ENCODE measurements at places on chromosomes 4 and X. TPM values are rescaled to one million over a fixed set of nuclear protein-coding genes. Genes with fewer than 3 reads are reported as not detected.

DNA sequence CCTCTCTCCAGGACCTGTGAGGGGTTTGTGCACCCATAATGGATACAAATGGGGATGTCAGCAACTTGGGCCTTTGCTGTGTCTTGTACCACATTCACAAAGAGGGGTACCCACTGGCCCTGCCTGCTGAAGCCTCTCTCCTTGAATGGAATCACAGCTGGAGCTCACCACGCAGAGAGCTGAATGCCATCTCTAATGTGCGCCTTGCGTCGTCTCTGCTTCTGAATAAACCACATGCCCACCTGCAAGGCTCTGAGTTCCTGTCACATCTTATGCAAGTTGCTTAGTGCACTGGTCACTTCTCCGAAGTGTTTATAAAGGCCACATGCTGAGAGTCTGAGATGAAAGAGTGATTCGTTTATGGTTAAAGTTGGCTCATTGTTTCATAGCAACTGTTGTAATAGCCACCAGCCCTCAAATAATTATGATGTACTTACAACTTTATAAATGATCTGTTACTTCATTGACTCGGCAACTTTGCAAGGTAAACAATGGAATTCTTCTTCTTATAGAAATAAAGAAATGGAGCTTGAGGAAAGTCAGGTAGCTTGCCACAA, 6.2 kb upstream of the PUDP start:
- H3K27ac ChIP-seq = no peak overlapping the region
- H3K4me1 ChIP-seq = no peaks in the 10 kb centered on the region
- no peaks in the 10 kb centered on the region for H3K36me3 ChIP-seq
- H3K27me3 ChIP-seq = no peaks in the 10 kb centered on the region
- no peak overlapping the region for H3K4me3 ChIP-seq

The CXXC4 gene
- 8.6 TPM for total RNA-seq

DNA sequence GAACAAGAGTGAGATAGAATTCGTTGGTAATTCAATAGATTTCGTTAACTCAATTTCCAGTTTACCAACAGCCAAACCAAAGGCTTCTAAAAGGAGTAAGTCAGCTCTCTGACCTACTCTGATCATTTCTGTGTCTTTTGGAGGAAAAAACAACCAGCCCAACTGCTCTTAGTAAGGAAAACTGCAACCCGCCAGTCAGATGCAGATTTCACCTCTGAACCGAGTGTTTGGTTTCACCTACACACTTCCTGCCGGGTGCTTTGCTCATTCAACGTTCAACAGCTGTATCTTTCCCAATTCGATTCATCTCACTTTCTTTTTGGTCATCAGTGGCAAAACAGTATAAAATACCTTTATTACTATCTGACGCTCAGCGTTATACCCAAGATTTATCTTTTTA, 24.5 kb downstream of the TMSB4X start:
- H3K36me3 ChIP-seq = no peaks in the 10 kb centered on the region
- no peak for DNase-seq
- no peak overlapping the region for H3K4me3 ChIP-seq
- no peaks in the 10 kb centered on the region for H3K27me3 ChIP-seq

DNA sequence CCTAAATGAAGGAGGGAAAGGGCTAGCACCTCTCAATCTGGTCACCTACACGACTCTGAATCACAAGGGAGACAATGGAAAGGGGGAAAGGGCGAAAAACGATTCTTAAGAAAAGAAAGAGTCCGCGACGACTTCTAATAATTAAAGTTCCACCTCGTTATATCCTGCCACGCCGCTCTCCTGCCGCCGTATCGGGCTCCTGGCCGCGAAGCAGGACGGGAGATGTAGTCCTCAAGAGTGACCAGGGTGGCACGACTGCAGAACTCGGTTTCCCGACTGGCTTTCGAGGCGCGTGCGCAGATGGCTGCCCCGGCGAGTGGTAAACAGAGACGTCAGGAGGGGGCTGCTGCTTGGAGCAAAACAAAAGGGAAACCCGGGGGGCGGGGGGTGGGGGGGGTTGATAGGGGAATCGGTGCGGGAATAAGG, at the start of gene FOXO4:
TSS of gene FOXO4 (plus strand) at position 297 of the 426 bp plus-strand sequence. CDS start 678 bp downstream, outside the sequence.
- H3K27me3 ChIP-seq = no peaks in the 10 kb centered on the region
- no peaks in the 10 kb centered on the region for H3K4me1 ChIP-seq
- H3K4me3 ChIP-seq = peak within 1 kb of the TSS; percentile 73
- H3K27ac ChIP-seq = peak within 1 kb of the TSS; percentile 65
- peak; percentile 96 for DNase-seq
- H3K36me3 ChIP-seq = no peaks in the 10 kb centered on the region

GRCh38 chr4:155434366-155434765, 57.6 kb upstream of the MAP9 start:
- no peaks in the 10 kb centered on the region for H3K4me1 ChIP-seq
- H3K27ac ChIP-seq = no peak overlapping the region
- H3K27me3 ChIP-seq = no peaks in the 10 kb centered on the region
- no peaks in the 10 kb centered on the region for H3K36me3 ChIP-seq
- H3K4me3 ChIP-seq = no peak overlapping the region

The IL1RAPL2 gene
- 1.3 TPM for total RNA-seq

- H3K4me3 ChIP-seq = no peak overlapping the region
- no peaks in the 10 kb centered on the region for H3K4me1 ChIP-seq
- DNase-seq = no peak
- no peak overlapping the region for H3K27ac ChIP-seq
These were observed 10.5 kb upstream of the CHRDL1 start for GRCh38 chrX:110806145-110806544.

GRCh38 chr4:126568652-126569570, 1063.8 kb upstream of the INTU start:
- H3K4me1 ChIP-seq = no peaks in the 10 kb centered on the region
- no peak overlapping the region for H3K27ac ChIP-seq
- H3K4me3 ChIP-seq = no peak overlapping the region
- H3K27me3 ChIP-seq = no peaks in the 10 kb centered on the region
- no peaks in the 10 kb centered on the region for H3K36me3 ChIP-seq
- no peak for DNase-seq

The SMS gene
- total RNA-seq = 35.7 TPM

DNA sequence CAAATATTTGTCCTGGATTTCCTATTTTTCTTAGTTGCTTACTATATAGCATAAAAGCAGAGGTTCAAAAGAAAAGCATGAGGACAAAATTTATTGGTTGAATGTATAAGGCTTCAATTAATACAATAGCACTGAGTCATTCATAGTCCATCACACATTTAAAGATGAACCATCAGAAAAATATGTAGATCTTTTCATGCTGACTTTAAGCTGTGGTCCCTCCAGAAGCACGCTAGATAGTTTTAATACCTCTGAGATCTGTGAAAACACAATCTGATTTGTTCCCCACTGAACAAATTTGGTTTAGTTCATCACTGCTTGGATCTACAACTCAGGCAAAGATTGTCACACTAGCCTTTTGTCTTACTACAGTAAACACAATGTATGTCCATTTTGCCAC, 377.2 kb upstream of the ANXA10 start:
- no peaks in the 10 kb centered on the region for H3K4me1 ChIP-seq
- H3K27me3 ChIP-seq = no peaks in the 10 kb centered on the region
- no peak overlapping the region for H3K4me3 ChIP-seq
- H3K27ac ChIP-seq = no peak overlapping the region
- DNase-seq = no peak

The ZIC3 gene
- 1.5 TPM for total RNA-seq

DNA sequence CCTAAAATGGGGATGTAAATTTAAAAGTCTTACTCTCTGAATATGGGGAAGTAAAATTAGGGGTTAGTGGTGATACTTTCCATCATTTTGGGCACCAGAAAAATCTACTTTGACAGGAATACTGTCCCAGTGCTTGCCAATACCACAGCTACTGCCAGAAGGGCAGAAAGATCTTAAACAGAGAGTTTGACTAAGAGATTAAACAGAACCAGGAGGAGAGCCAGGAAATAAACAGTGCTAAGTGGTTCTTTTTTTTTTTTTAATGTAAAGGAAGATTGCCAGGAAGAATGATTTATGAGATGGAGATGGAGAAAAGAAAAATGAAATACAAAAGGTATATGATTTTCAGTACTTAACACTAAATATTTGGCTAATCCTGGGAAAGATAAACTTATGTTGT, 126.8 kb downstream of the RTL3 start:
- H3K36me3 ChIP-seq = no peaks in the 10 kb centered on the region
- H3K27me3 ChIP-seq = no peaks in the 10 kb centered on the region

- H3K4me1 ChIP-seq = no peaks in the 10 kb centered on the region
- no peak for DNase-seq
- no peak overlapping the region for H3K27ac ChIP-seq
- H3K4me3 ChIP-seq = no peak overlapping the region
These were observed 80.0 kb upstream of the NALF2 start for GRCh38 chrX:69424161-69424560.

- no peaks in the 10 kb centered on the region for H3K36me3 ChIP-seq
- no peak overlapping the region for H3K27ac ChIP-seq
- H3K27me3 ChIP-seq = no peaks in the 10 kb centered on the region
These were observed 580.8 kb upstream of the FTHL17 start for GRCh38 chrX:31652650-31653049.

GRCh38 chr4:24604558-24605214, 20.3 kb upstream of the DHX15 start:
- no peak for DNase-seq
- no peak overlapping the region for H3K4me3 ChIP-seq
- H3K4me1 ChIP-seq = no peaks in the 10 kb centered on the region
- no peaks in the 10 kb centered on the region for H3K27me3 ChIP-seq
- H3K27ac ChIP-seq = no peak overlapping the region

DNA sequence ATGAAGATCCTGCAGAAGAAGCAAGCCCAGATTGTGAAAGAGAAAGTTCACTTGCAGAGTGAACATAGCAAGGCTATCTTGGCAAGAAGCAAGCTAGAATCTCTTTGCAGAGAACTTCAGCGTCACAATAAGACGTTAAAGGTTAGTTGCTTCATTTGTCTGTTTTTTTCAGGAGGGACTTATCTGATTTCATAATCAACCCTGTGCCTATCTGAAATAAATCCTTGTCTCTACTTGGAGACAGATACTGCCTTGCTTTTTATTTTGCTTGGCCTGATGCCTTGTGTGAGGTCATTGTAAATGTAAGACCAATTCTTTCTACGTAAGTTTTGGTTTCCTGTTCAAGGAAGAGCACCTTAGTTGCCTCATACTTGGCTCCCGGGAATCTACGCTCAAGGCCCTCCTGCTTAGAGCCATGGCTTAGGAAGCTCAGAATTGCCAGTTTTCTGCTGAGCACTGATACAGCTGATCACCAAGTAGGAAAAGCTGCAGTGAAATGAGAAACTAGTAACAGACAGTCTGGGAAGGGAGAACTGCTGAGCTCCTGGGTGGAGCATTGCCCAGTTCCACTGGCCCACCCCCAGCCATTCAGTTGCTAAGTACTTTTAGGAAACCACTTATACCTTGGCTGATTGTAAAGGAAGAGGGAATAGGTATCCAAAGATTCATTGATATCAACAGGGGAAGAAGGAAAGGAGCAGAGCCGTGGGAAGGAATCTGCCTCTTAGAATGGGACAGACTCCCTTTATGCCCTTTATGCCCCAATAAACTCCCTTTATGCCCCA, 41.8 kb downstream of the RBBP7 start:
- H3K36me3 ChIP-seq = no peaks in the 10 kb centered on the region
- H3K4me3 ChIP-seq = no peak overlapping the region
- DNase-seq = no peak

Data from testis (tissue), 5 donors.